ENCODE measurements at places on chromosomes 5 and 9. TPM values are rescaled to one million over a fixed set of nuclear protein-coding genes. Genes with fewer than 3 reads are reported as not detected.

- no peak for DNase-seq
- H3K27me3 ChIP-seq: no peaks in the 10 kb centered on the region
- no peak overlapping the region for H3K4me3 ChIP-seq
- H3K4me1 ChIP-seq: no peaks in the 10 kb centered on the region
Observed at GRCh38 chr5:51379331-51379700, 3.9 kb upstream of the ISL1 start.

DNA sequence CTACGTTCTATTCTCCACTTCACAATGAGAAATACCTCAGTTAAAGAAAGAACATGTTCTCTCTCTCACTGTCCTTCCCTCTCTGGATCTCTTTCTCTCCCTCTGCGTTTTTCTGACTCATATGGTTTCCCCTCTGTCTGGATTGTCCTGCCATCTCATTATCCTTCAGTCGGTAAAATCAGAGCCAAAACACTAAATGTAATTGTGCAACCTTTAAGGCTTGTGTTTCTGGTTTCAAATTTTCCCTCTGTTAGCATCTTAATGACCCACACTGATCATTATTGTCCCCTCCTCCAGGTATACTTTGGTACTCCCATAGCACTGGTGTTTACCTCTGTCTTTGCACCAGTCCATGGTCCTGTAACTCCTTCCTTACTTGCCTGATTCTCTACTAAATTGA, 509.4 kb upstream of the C9orf72 start:
- H3K27me3 ChIP-seq: no peaks in the 10 kb centered on the region
- H3K4me1 ChIP-seq: no peaks in the 10 kb centered on the region
- DNase-seq: no peak
- no peak overlapping the region for H3K4me3 ChIP-seq
- H3K27ac ChIP-seq: no peak overlapping the region

DNA sequence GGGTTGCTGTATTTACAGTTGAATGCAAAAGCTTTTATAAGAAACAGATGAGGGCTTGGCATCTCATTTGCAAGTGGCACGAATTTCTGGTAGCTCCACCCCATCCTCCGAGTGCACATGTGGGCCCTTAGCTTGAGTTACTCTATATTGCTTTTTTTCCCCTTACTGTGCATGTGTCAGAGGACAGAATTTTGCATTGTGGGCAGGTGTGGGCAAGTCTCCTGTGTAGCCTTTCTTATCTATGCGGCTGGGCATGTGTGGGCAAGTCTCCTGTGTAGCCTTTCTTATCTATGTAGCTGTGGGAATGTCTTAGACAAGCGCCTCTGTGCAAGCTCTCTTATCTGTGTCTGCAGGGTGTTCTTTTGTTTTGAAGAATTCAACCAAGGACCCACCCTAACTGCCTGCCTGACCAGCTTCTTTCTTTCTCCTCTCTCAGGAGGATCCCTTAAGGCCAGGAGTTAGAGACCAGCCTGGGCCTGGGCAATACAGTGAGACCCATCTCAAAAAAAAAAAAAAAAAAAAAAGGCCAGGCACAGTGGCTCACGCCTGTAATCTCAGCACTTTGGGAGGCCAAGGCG, 34.1 kb upstream of the SIL1 start:
- no peak overlapping the region for H3K4me3 ChIP-seq
- H3K36me3 ChIP-seq: no peaks in the 10 kb centered on the region
- no peak overlapping the region for H3K27ac ChIP-seq
- no peaks in the 10 kb centered on the region for H3K27me3 ChIP-seq
- DNase-seq: no peak

DNA sequence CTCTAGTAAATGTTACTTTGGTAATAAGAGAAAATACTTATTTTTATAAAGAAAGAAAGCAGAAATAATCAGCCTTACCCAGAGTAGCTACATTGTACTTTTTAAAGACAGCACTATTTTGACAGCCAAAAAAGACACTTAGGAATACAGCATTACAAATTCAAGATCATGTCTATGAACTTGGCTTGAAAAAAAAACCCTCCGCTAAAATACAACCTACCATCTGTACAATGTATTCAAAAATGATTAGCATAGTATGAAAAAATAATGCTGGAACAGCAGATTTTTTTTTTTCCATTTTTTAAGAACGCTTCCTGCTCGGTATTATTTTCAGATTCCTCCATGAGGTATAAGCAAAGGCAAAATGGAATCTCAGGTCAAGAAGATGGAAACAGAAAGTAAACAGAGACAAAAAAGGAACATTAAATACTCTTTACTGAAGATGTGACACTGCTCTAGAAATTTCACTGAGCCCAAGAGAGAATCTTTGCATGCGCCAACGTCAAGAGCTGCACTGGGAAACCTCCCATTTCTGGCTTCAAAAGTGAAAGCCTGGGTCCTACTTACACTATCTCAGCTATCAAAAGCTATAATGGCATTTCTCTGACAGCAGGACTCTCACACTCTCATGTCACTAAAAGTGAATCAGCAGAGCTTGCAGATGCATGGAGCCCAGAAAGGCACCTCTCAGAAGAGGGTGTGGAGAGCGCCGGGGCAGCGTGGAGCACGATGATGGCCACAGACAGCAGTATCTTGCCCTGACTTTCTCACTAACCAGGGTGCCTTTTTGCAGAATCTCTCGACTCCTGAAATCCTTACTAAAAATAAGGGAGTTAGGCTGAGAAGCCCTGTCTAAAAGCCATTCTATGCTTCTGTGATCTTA, 167.4 kb downstream of the ELAVL2 start:
- no peaks in the 10 kb centered on the region for H3K36me3 ChIP-seq
- no peak overlapping the region for H3K4me3 ChIP-seq
- no peak overlapping the region for H3K27ac ChIP-seq
- no peaks in the 10 kb centered on the region for H3K27me3 ChIP-seq
- no peaks in the 10 kb centered on the region for H3K4me1 ChIP-seq
- DNase-seq: no peak

DNA sequence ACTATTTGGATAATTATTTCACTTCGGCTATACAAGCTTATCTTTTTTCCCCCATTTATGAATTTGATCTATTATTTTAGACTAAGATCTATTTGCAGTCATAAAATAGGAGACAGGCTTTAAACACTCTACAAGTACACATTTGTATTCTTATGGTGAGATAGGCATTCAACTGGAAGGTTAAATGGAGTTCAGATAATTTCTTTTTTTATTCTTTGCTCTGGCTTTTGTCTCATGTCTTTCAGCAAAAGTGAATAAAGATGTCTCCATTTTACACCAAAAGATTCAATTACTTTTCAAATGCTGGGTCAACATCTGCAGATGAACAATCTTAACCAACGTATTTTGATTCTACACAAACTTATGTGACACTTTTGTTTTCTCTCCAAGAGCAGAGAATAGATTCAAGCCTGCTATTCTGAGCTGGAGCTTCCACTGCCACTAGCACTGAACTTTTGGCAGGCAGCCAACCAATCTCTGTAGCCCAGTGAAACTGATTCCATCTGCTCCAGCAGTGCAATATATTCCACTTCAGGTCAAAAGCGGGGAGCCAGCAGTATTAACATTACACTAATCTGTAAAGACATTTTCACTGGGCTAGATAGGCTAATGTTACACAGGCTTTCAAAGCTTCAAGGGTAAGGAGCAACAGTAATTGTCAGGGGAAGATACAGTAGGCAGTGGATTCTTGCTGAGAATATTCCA, 452.0 kb upstream of the ZNF608 start:
- no peaks in the 10 kb centered on the region for H3K4me1 ChIP-seq
- H3K27ac ChIP-seq: no peak overlapping the region
- peak; percentile 77 for DNase-seq
- H3K36me3 ChIP-seq: no peaks in the 10 kb centered on the region
- H3K4me3 ChIP-seq: no peak overlapping the region

- DNase-seq: no peak
- H3K36me3 ChIP-seq: no peaks in the 10 kb centered on the region
- H3K27ac ChIP-seq: no peak overlapping the region
- no peaks in the 10 kb centered on the region for H3K27me3 ChIP-seq
- no peak overlapping the region for H3K4me3 ChIP-seq
Observed at GRCh38 chr5:107359033-107359915, 311.5 kb downstream of the EFNA5 start.

- H3K4me1 ChIP-seq: no peaks in the 10 kb centered on the region
- DNase-seq: no peak
- H3K36me3 ChIP-seq: no peaks in the 10 kb centered on the region
- H3K27me3 ChIP-seq: no peaks in the 10 kb centered on the region
- H3K27ac ChIP-seq: no peak overlapping the region
- no peak overlapping the region for H3K4me3 ChIP-seq
Observed at GRCh38 chr9:37030611-37030939, 3.5 kb downstream of the PAX5 start.

GRCh38 chr9:136075881-136076678, 19.0 kb downstream of the NACC2 start:
- H3K27me3 ChIP-seq: no peaks in the 10 kb centered on the region
- no peaks in the 10 kb centered on the region for H3K36me3 ChIP-seq

Gene ARHGEF37
- 18.0 TPM for total RNA-seq

DNA sequence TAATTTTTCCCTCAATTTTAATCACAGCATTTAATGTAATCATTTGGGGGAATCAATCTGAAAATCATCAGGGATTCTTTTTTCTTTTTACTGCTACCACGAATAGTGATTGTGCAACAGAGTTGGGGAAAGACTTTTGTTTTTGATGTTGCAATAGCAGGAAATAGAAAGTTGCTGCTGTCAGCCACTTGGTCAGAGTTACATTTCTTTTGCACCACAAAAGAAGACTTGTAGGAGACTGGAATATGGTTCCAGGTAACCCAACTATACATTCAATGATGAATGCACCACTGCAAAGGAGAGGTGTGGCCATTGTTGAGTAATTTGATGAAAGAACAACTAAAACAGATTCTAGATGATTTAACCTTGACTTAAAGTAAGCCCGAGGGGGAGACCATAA, 46.3 kb upstream of the PALM2AKAP2 start:
- DNase-seq: no peak
- H3K4me1 ChIP-seq: no peaks in the 10 kb centered on the region
- no peaks in the 10 kb centered on the region for H3K27me3 ChIP-seq
- H3K36me3 ChIP-seq: no peaks in the 10 kb centered on the region
- H3K4me3 ChIP-seq: no peak overlapping the region
- H3K27ac ChIP-seq: no peak overlapping the region

DNA sequence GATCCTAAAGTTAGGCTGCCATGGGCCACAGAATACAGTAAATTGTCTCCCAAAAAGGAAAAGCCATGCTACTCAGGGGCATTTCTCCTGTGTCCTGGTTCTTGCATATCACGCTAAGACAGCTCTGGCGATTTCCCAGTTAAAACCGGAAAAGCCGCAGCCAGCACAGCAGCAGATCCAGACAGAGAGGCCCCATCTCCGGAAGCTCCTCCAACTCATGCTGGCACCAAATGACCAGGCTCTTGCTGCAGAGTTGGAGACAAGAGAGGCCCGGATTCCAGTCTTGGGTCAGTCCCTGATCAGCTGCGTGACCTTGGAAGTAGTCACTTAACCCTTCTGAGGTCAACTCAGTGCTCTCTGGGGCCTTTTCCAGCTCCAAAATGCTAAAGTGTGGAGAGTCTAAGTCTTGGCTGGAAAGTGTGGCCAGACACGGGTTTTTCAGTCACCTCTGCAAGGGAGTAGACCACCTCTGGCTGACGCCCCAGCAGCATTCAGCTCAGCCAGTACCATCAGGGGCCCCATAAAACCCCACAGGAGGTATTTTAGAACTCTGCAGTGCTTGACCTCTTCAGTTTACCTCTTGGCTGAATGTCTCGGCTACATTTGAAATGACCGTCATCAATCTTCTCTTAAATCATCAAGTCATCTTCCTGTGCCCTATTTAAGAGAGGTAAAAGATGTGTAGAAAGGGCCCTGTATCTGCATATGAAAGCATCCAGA, 16.2 kb downstream of the GDNF start:
- no peaks in the 10 kb centered on the region for H3K4me1 ChIP-seq
- no peaks in the 10 kb centered on the region for H3K27me3 ChIP-seq
- H3K36me3 ChIP-seq: no peaks in the 10 kb centered on the region
- H3K4me3 ChIP-seq: no peak overlapping the region
- no peak overlapping the region for H3K27ac ChIP-seq

DNA sequence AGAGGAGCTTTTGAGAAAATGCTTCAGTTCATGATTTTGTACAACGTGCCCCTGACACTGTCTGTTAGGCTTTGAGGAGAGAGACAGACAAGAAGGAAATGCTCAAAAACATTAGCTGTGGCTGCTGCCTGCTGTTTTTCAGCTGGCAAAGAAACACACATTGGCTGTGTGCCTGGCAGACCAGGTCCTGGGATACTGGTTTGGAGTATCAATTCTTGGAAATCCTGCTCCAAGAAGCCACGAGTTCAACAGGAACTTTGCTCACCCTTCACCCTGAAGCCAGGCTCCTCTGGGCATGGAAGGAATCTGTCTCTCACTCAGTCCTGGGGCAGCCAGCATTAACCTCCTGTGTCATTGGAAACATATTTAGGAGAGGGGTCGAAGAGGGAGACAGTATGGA, 245.5 kb downstream of the AUH start:
- H3K36me3 ChIP-seq: no peaks in the 10 kb centered on the region
- DNase-seq: no peak
- no peaks in the 10 kb centered on the region for H3K27me3 ChIP-seq
- peak overlapping the region; percentile 64 for H3K27ac ChIP-seq
- H3K4me1 ChIP-seq: peaks cover 2% of the 10 kb centered on the region

DNA sequence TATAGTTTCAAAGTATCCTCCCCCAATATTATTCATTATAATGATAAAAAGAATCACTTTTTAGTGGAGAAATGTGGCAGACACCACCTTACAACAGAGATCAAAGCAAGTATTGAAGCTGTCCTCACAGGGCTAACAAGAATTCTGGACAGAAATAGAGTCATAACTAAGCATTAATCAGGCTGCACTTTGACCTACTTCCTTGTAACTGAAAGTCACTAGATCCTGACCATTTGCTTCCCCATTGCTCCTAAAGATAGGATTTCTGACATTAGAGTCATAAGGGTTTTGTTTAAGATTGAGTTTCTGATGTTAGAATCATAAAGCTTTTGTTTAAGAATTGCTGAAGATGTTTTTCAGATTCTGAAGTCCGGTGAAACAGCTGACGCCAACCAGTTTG, 159.7 kb downstream of the ATP10B start:
- H3K27me3 ChIP-seq: no peaks in the 10 kb centered on the region
- H3K4me3 ChIP-seq: no peak overlapping the region
- H3K4me1 ChIP-seq: no peaks in the 10 kb centered on the region
- DNase-seq: no peak

- DNase-seq: no peak
- H3K36me3 ChIP-seq: no peaks in the 10 kb centered on the region
- no peak overlapping the region for H3K4me3 ChIP-seq
- no peaks in the 10 kb centered on the region for H3K4me1 ChIP-seq
Observed at GRCh38 chr9:110356639-110357395, 19.2 kb upstream of the TXNDC8 start.

GRCh38 chr5:132867046-132867451, 607 bp downstream of the UQCRQ start:
- H3K27me3 ChIP-seq: no peaks in the 10 kb centered on the region
- no peaks in the 10 kb centered on the region for H3K4me1 ChIP-seq
- no peak for DNase-seq
- peak overlapping the region; percentile 77 for H3K27ac ChIP-seq
- H3K4me3 ChIP-seq: peak overlapping the region; percentile 40

Gene NFIB
- total RNA-seq: 160 TPM

Gene SH3RF2
- total RNA-seq: 3.1 TPM

- H3K4me1 ChIP-seq: no peaks in the 10 kb centered on the region
- no peak for DNase-seq
- no peak overlapping the region for H3K4me3 ChIP-seq
- H3K27me3 ChIP-seq: no peaks in the 10 kb centered on the region
- H3K27ac ChIP-seq: no peak overlapping the region
Observed at GRCh38 chr9:34417734-34418133, 40.6 kb downstream of the FAM219A start.

Gene SPATA31A3
- total RNA-seq: not detected

Gene PLK2
- total RNA-seq: 64.6 TPM
